CD4-positive, alpha-beta T cell treated with Interleukin-6 at 100 ng/mL for 8 hours (primary cell): ENCODE measurements at places on chromosomes 1 and 21.

GRCh38 chr1:182050481-182051448 lies 10.7 kb downstream of the ZNF648 start:
- DNase-seq: no peak

- no peak for DNase-seq
These were observed 81.1 kb downstream of the PEX14 start for GRCh38 chr1:10555635-10556429.

DNA sequence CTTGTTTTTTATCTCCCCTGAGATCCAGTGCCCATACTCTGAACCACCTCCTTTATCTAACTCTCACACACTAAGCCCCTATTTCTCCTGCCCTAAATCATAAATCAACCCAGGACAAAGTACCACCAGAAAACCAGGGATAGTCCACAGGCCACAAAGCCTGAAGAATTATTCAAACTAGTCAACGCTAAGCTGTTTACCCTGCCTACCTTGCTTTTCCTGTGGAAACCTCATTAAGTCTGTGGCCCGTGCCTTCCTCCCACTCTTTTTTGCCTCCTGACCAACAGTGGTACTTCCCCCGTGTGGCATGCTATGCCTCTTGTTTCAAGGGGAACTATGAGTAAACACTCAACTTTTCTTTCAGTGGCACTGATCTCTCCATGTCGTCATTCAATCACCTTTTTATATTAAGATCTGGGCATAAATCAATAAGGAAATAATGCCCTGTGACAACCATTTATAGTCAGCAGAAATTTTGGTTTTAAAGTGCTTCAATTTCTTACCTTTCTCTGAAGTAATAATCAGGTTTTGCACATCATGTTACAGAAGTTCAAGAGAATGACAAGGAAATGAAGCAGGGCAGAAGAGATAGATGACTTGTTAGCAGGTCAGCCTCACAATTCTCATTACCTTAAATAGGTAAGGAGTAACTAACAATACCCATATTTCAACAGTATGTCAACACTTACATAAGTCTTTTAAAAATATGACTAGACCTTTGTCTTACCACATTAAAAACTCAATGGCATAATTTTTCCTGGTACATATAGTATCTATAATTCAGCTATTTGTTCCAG lies 32.1 kb downstream of the EYA3 start:
- peak; percentile 57 for DNase-seq

- peak; percentile 60 for DNase-seq
These were observed at the start of gene NLRP3 for GRCh38 chr1:247415423-247416361. TSS of gene NLRP3 (plus strand) at chr1:247416173. CDS start at chr1:247418801, 2,628 bp downstream.

GRCh38 chr21:37871121-37871862 lies 45.0 kb downstream of the KCNJ6 start:
- DNase-seq: no peak

- no peak for DNase-seq
These were observed 2.9 kb upstream of the CSRP1 start for GRCh38 chr1:201509601-201510374.

DNA sequence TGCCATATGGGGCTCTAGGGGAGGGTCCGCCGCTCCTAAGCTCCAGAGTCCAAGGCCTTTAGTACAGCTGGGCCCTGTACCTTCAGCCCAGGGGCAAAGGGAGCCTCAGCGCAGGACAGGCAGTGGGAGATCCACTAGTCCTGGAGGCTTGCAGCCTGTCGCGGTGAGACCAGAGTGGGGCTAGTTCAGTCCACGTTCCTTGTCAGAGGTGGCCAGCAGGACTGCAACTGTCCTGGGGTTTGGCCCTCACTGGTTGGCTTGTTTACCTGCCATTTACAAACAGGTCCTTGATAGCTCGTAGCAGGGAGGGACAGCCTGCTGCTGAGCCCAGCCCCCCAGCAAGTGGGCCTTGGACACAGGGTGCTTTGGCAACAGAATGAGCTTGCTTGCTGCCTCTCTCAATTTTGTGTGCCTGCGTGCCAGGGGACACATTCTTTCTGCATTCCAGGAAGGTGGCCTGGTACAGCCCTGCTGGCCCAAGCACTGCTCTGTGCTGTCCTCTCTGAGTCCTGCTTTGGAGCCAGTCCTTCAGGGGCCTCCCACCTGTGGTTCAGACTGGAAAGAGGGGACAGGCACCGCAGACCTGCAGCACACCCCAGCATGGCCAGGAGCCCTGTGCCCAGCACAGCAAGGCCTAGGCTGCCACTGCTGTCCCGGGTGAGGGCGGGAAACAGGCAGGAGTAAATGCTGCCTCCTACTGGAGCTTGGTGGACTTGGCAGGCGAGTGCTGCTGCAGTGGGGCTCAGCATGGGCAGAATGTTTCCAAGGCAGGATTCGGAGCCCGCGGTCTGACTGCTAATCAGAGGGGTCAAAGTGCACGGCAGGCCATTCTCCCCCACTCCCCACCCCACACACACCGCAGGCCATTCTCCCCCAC lies 15.2 kb downstream of the H6PD start:
- DNase-seq: peak; percentile 15

- DNase-seq: no peak
These were observed 58.1 kb downstream of the SSBP3 start for GRCh38 chr1:54347955-54348699.
